ENCODE measurements at places on chromosomes 6 and 20.

GRCh38 chr20:20783450-20783849 lies 71.0 kb upstream of the RALGAPA2 start:
- no peak for DNase-seq

GRCh38 chr6:166678426-166678825 lies 51.4 kb upstream of the RPS6KA2 start:
- no peak for DNase-seq

- DNase-seq, result peak; percentile 78
These were observed 11.9 kb downstream of the SLX4IP start for GRCh38 chr20:10447028-10447427.

GRCh38 chr6:78962448-78962847 lies 95.1 kb downstream of the IRAK1BP1 start:
- no peak for DNase-seq

DNA sequence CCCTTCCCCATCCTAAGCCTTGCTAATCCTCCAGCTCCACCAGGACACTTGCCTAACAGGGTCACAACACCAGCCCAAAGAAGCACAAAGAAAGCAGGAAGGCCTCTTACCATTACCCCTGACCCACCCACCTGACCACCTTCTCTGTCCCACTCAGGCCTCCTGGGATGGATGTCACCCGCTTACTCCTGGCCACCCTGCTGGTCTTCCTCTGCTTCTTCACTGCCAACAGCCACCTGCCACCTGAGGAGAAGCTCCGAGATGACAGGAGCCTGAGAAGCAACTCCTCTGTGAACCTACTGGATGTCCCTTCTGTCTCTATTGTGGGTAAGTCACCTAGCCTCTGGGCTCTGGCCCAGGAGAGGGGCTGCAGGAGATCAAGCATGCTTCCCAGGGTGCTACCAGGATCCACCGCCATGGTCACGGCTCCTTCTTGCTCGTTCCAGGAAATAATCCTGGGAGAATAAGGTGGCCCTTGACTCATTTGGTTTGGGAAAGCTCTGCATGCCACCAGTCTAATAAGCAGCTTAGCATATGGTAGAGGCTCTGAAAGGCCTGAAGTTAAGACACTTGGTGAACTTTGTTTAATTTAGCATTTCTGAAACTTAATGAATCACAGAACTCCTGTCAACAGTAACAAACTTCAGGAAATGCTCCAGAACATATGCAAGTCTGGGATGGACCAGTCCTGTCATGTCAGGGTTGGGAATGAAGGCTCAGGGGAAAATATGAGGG lies 19.2 kb downstream of the ASIP start:
- no peak for DNase-seq

DNA sequence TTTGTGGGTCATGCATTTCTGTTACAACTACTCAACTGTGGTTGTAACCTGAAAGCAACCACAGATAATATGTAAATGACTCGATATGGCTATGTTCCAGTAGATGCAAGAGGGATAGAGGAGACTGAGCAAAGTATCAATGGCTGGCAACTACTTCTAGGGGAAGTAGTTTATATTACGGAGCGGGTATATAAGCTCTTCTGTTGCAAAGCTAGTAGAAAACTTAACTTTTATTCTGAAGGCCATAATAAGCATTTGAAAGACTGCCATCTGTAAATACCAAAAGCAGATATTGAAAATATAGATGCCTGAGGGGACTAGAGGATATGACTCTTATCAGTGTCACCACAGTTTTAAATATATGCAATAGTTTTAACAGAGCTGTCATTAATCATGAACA lies 655.3 kb downstream of the PHF3 start:
- no peak for DNase-seq

GRCh38 chr20:44720621-44720996 lies 5.4 kb downstream of the CCN5 start:
- no peak for DNase-seq
